ENCODE measurements at places on chromosomes 3 and 15. TPM values are rescaled to one million over a fixed set of nuclear protein-coding genes. Genes with fewer than 3 reads are reported as not detected.
A peak's percentile ranks its signal among the peaks of the same experiment; 100 is the strongest.

- no peaks in the 10 kb centered on the region for H3K27me3 ChIP-seq
- H3K4me1 ChIP-seq: no peaks in the 10 kb centered on the region
- no peak overlapping the region for H3K27ac ChIP-seq
- H3K36me3 ChIP-seq: no peaks in the 10 kb centered on the region
- DNase-seq: no peak
- no peak overlapping the region for H3K4me3 ChIP-seq
Measured at GRCh38 chr3:37943631-37944314, 46.8 kb upstream of the VILL start.

GRCh38 chr3:120350401-120350941 lies 1.3 kb upstream of the LRRC58 start:
- H3K27me3 ChIP-seq: peaks cover 6% of the 10 kb centered on the region
- H3K27ac ChIP-seq: no peak overlapping the region
- peaks cover 23% of the 10 kb centered on the region for H3K36me3 ChIP-seq
- no peak for DNase-seq
- peaks cover 31% of the 10 kb centered on the region for H3K4me1 ChIP-seq

- H3K4me1 ChIP-seq: no peaks in the 10 kb centered on the region
- H3K36me3 ChIP-seq: no peaks in the 10 kb centered on the region
- no peaks in the 10 kb centered on the region for H3K27me3 ChIP-seq
- H3K4me3 ChIP-seq: no peak overlapping the region
- H3K27ac ChIP-seq: no peak overlapping the region
- peak; percentile 39 for DNase-seq
Measured at GRCh38 chr3:65751123-65751700, 287.5 kb downstream of the MAGI1 start.

DNA sequence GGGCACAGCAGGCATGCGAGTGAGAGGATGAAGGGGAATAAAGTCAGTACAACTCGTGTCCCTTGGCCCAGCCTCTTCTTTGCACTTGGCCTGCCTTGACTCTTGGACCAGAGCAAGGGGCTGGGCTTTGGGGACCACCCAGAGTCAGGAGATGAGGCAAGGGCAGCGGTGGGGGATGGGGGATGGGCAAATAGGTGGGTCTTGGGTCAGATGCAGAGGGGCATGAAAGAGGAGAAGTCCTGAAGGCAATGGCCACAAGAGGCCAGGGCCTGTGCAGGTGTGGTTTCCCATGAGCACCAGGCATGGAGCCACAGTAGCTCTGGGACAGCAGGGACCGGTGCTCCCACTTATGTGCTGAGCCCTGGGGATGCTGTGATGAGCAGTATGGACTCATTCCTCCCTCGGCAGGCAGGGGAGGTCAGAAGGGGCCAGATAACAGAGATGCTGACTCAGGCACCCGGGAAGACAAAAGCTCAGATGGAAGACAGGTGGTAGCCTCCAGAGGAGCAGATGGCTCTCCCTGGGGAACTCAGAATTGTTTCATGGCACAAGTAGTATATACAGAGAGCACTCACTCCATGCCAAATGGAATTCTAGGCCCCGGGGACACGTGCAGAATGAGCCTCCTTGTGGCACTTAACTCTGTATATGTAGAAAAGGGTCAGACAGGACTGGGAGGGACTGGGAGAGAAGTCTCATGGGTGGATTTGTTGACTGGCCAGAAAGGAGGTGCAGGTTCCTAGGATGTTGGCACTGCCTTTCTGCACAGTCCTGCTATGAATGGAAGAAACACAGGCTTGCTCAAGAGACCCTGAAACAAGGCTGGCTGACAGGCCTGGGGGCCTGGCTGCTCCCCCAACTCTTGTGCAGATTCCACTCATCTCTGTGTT lies 14.3 kb downstream of the ZBTB47 start:
- H3K27me3 ChIP-seq: no peaks in the 10 kb centered on the region
- no peak overlapping the region for H3K27ac ChIP-seq
- DNase-seq: no peak
- no peaks in the 10 kb centered on the region for H3K4me1 ChIP-seq
- H3K36me3 ChIP-seq: no peaks in the 10 kb centered on the region
- H3K4me3 ChIP-seq: no peak overlapping the region

GRCh38 chr3:142118911-142119310 lies 30.4 kb downstream of the TFDP2 start:
- H3K27ac ChIP-seq: no peak overlapping the region
- no peaks in the 10 kb centered on the region for H3K36me3 ChIP-seq
- peaks cover 5% of the 10 kb centered on the region for H3K4me1 ChIP-seq
- no peak for DNase-seq

The SLC28A1 gene
- total RNA-seq: not detected

The CACNA2D3 gene
- not detected for total RNA-seq

- no peak overlapping the region for H3K27ac ChIP-seq
- no peak for DNase-seq
- H3K36me3 ChIP-seq: no peaks in the 10 kb centered on the region
- H3K27me3 ChIP-seq: no peaks in the 10 kb centered on the region
- H3K4me1 ChIP-seq: no peaks in the 10 kb centered on the region
Measured at GRCh38 chr15:20294651-20295237, 246.9 kb downstream of the GOLGA6L6 start.

The EPHA6 gene
- total RNA-seq: not detected

DNA sequence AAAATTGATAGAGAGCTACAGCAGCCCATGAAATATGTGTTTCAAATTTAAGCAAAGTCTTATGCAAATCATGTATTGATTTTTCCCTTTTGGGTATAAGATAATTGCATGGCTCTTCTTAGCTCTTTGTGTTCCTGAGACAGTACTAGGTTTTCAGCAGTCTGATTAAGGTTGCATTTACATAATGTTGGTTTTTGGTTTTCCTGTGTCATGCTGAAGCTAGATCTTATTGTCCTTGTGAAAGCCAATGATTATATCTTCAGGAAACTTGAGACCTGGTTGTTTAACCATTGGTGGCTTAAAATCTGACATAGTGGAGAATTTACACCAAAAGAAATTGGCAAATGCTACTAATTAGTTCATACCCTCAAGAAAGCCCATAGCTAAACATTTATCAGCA lies 392.6 kb downstream of the ZPLD1 start:
- H3K27me3 ChIP-seq: no peaks in the 10 kb centered on the region
- no peaks in the 10 kb centered on the region for H3K4me1 ChIP-seq
- H3K4me3 ChIP-seq: no peak overlapping the region
- H3K27ac ChIP-seq: no peak overlapping the region
- no peaks in the 10 kb centered on the region for H3K36me3 ChIP-seq
- DNase-seq: no peak

DNA sequence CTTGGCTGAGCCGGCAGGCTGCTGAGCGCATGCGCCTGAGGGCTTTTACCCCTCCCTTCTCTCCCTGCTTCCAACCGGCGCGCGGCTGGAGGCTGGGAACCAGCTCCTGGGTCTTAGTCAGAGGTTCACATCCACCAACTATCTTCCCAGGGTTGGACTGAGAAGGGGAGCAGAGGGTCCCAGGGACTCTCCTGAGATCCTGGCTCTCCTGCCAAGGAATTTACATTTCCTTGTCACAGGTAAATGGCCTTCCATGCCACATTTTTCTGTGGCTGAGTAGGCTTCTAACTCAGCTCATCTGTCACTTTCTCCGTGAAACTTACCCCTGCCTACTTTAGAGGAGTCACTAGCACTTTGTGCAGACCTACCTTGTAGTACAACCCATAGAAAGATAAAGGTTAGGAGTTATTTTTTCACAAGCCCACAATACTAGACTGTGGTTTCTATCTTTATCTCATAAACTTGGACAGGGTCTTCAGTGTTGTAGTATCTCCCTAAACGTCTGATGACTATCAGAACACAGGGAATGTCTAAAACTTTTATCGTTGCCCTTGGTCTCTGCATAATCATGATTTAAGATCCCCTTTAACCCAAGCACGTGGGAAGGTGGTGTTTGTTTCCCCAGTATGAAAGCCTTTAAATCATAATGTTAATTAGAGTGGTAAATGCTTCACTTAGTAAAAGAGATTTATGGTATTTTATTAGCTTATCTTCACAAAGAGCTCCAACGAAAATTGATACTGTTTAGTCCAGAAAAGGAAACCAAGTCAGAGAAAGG lies 638 bp upstream of the TBC1D5 start:
- H3K36me3 ChIP-seq: peaks cover 10% of the 10 kb centered on the region
- H3K27me3 ChIP-seq: no peaks in the 10 kb centered on the region
- peak overlapping the region; percentile 93 for H3K4me3 ChIP-seq
- H3K4me1 ChIP-seq: peaks cover 38% of the 10 kb centered on the region
- DNase-seq: no peak
- H3K27ac ChIP-seq: peak overlapping the region; percentile 90

- H3K27me3 ChIP-seq: no peaks in the 10 kb centered on the region
- no peak for DNase-seq
- H3K27ac ChIP-seq: no peak overlapping the region
- no peaks in the 10 kb centered on the region for H3K4me1 ChIP-seq
Measured at GRCh38 chr3:89079944-89080343, 27.5 kb upstream of the EPHA3 start.

The SPRED1 gene
- total RNA-seq: 0.90 TPM

DNA sequence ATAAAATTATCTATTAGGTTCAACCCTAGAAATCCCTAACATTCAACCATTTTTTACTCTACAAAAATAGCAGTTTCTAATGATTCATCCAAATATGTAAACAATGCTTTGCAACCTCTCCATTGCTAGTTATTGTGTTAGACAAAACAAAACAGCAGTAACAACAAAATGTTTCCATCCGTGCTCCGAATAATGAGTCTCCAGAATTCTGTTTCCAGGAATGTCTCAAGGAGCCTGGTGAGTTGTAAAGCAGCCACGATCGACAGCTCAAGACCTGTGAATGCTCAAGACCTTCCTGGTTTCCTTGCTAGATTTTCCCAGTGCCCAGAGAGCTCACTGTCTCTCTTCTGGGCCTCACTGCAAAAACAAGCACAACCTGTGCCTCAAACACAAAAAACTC lies 49.9 kb downstream of the CHRD start:
- H3K27ac ChIP-seq: no peak overlapping the region
- peaks cover 4% of the 10 kb centered on the region for H3K27me3 ChIP-seq
- H3K4me1 ChIP-seq: no peaks in the 10 kb centered on the region
- no peak overlapping the region for H3K4me3 ChIP-seq
- H3K36me3 ChIP-seq: no peaks in the 10 kb centered on the region
- DNase-seq: no peak

DNA sequence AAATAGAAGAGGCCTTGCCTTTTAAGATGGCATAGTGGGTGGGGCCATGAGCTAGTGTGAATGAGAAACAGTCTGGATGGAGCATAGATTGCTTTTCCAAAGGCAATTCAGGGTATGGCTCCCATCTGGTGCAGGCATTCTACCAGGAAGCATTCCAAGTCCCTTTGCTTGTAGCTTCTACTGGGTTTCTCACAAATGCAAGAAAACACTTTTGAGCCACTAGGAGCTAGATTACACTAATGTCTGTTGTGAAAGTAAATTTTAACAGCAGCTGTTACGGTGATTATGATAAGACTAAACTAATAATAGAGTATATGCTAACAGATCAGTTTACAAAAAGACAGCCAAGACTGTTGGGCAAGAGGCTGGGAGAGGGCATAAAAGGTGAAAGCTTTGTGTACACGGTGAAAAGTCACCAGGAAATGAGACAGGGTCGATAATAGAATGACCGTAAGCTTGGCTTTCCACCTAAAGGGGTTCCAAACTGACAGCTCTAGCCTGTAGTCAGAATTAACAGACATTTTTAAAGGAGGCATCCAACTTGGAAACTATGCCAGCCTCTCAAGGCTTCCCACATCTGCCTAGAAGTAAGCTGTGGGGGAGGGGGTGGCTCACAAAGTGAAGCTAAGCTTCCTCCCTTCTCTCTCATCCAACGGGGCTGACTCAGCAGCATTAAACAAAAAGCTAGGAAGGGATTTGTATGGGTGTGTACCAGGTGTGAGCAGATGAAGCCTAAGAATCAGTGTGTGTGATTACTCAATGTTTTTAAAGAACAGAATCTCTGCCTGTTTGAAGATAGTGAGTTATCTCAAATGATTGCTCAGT lies 61.1 kb upstream of the GPD1L start:
- no peak overlapping the region for H3K27ac ChIP-seq
- H3K4me1 ChIP-seq: no peaks in the 10 kb centered on the region
- H3K27me3 ChIP-seq: no peaks in the 10 kb centered on the region
- DNase-seq: no peak
- H3K4me3 ChIP-seq: no peak overlapping the region

The CNTN4 gene
- not detected for total RNA-seq

- H3K36me3 ChIP-seq: peaks cover 10% of the 10 kb centered on the region
- no peak for DNase-seq
- H3K27me3 ChIP-seq: no peaks in the 10 kb centered on the region
- H3K4me1 ChIP-seq: no peaks in the 10 kb centered on the region
Measured at GRCh38 chr3:106255870-106256248, 387.0 kb upstream of the CBLB start.

DNA sequence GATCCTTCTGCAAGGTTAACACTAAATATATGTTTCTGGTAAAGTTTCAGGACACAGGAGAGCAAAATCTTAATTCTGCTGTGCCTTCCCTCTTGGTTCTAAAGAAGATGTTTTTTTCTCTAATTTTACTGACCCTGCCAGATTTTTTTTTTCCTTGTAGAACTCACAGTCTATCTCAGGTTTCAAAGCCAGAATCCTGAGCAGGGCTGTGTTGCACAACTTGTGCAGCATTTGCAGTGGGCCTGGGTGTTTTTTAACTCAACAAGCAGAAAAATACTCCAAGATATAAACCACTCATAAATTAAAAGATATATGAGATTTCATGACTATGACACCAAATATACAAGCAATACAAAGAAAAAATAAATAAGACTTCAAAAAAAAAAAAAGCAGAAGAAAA lies 40.2 kb upstream of the ARF4 start:
- DNase-seq: no peak
- no peaks in the 10 kb centered on the region for H3K27me3 ChIP-seq
- H3K4me1 ChIP-seq: no peaks in the 10 kb centered on the region
- peaks cover 38% of the 10 kb centered on the region for H3K36me3 ChIP-seq
- no peak overlapping the region for H3K27ac ChIP-seq

The LYSMD2 gene
- total RNA-seq: 20.1 TPM

DNA sequence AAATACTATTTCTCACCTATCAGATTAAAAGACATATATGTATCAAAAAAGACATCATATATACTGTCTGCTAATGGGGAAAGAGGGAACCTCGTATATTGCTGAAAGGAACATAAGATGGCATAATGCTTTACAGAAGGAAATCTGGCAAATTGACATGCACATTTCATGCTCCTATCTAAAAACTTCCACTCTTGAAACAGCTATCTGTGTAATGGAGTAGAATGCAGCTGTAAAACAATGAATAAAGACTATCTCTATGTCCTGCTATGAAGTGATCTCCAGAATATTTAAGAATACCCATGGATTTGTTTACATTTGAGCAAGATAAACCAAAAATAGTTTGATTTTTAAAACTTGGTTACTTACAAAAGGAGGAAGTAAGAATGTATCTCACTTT lies 107.4 kb downstream of the TBL1XR1 start:
- H3K4me3 ChIP-seq: no peak overlapping the region
- DNase-seq: no peak
- H3K27ac ChIP-seq: no peak overlapping the region
- H3K4me1 ChIP-seq: peaks cover 61% of the 10 kb centered on the region
- H3K36me3 ChIP-seq: peaks cover 51% of the 10 kb centered on the region

DNA sequence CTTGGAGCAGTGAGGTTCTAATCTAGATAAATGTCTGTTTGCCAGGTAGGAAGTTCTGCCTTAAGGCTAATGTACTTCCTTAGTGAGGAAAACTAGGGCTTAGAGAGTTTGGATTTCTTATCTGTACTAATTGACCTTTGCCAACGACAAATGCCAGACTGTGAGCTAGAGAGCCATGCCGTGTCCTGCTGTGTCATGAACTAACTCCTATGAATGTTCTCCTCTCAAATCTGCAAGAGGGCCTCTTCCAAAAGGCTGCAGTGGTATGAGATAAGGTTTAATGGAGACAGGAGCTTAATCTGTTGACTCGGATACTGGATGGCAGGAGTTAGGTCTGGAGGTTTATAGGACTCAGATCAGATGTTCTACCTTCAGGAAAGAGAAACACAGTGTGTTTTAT lies 524.9 kb downstream of the NTRK3 start:
- H3K36me3 ChIP-seq: no peaks in the 10 kb centered on the region
- no peak for DNase-seq
- H3K4me3 ChIP-seq: no peak overlapping the region
- no peak overlapping the region for H3K27ac ChIP-seq
- peaks cover 2% of the 10 kb centered on the region for H3K4me1 ChIP-seq
- H3K27me3 ChIP-seq: no peaks in the 10 kb centered on the region

The IQSEC1 gene
- 36.8 TPM for total RNA-seq

Data from activated CD4-positive, alpha-beta T cell treated with anti-CD3 and anti-CD28 coated beads for 36 hours (primary cell).